PC-9 (cell line): ENCODE measurements at places on chromosomes 16 and 17. TPM values are rescaled to one million over a fixed set of nuclear protein-coding genes. Genes with fewer than 3 reads are reported as not detected.

Gene AOC3
- total RNA-seq: 0.98 and 2.8 TPM in 2 replicates

Gene FLII
- 430 and 434 TPM in 2 replicates for total RNA-seq

Gene RHBDF1
- total RNA-seq: 51.4 and 62.9 TPM in 2 replicates

Gene TVP23C
- 36.9 and 45.5 TPM in 2 replicates for total RNA-seq

Gene FBXL16
- 22.2 and 24.0 TPM in 2 replicates for total RNA-seq

Gene PLK1
- 169 and 213 TPM in 2 replicates for total RNA-seq

Gene TBC1D3E
- not detected in 2 replicates for total RNA-seq

Gene SEC14L1
- 66.0 and 83.1 TPM in 2 replicates for total RNA-seq

Gene CLDN9
- 14.3 and 16.4 TPM in 2 replicates for total RNA-seq

Gene GDE1
- 131 and 154 TPM in 2 replicates for total RNA-seq

Gene PIPOX
- total RNA-seq: 2.8 TPM in 2 replicates

Gene ABCC6
- total RNA-seq: 1.7 and 2.8 TPM in 2 replicates

Gene MMP28
- 2.8 and 6.4 TPM in 2 replicates for total RNA-seq

Gene GPR142
- total RNA-seq: not detected in 2 replicates

Gene TMEM95
- total RNA-seq: 0.45 and 0.50 TPM in 2 replicates
